ENCODE measurements at places on chromosomes 3 and 15.

DNA sequence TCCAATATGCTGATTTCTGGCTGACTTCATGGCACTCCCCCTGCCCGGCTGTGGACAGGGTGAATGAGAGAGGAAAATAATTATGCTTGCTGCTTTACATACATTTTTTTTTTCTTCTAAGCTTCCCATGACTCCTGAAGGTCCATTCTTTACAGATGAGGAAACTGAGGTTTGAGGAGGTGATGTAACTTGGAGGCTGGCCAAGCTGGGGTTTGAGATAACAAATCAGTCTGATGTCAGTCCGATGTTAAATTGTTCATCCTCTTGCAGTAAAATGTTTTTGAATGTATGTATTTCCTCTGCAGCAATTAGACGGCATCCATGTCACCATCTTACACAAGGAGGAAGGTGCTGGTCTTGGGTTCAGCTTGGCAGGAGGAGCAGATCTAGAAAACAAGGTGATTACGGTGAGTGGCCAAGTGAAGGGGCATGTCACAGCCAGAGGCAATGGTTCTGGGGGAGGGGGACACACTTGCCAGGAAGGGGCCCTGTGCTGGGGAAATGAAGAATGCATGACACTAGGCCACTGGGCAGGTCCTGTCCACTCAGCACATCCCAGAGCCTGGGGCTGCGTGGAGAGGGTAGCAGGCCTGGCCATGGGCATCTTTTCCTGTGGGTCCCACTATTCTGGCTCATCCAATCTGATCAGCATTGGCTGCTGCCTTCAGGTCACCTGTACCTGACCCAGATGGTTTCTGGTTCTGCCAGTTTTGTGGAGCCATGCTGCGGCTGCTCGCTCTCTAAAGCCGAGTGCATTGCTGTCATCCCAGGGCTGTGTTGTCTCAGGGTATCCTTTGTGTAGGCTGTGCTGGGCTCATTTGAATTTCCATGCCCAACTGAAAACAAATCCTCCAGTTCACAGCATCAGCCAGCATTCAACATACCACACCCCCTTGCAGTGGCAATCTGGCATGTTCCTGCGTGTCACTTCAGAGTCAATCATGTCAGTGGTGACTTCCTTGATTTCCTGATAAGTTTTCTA, 20.4 kb downstream of the STARD5 start:
- no peak for DNase-seq

- DNase-seq, result peak; percentile 71
Measured at GRCh38 chr3:197736010-197736490, 654 bp downstream of the RUBCN start.

DNA sequence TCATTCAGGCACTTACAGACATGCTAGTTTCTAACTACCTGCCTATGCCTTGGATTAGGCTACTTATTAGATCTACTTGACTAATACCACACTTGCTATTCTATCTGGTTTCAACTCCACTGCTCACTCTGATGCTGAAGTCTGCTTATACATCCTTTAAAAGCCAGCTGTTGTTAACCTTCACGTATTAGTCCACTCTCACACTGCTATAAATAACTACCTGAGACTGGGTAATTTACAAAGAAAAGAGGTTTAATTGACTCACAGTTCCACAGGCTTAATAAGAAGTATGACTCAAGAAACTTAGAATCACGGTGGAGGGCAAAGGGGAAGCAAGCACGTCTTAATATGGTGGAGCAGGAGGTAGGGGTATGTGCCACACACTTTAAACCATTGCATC, 47.7 kb upstream of the ANKRD28 start:
- no peak for DNase-seq

DNA sequence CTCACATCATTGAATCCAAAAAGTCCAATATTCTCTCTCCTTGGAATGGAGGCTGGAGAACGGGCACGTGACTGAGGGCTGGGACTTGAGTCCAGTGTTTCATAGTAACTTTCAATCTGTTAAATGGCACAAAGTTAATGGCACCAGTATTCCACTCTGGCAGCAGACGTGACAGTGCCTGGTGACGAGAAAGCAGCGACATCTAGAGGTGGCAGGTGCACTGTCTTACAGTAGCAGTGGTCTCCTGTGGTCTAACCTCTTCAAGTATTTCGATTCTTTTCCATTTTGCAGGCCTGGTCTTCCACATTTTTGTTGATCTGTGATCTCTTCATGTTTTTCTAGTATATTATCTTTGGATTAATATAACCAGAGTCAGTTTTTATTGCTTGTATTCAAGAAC, 107.1 kb downstream of the OXSM start:
- no peak for DNase-seq

GRCh38 chr3:128847666-128848370, 31.6 kb upstream of the ACAD9 start:
- DNase-seq, result no peak

DNA sequence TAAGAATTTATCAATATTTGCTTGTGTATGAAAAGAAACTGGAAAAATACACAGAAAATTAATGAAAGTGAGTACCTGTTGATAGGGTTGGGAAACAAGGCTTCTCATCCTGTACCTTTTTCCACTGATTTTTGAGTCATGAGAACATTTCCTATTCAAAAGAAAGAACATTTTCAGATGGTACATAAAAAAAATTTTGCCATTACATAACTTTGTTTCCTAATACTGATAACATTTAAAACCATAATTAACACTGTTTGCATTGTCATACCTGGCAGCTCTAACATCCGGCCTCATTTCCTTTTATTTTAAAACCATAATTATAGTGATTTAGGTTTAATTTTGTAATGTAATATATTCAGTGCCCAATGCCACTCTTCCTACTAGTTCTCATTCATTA, 11.7 kb downstream of the NKTR start:
- no peak for DNase-seq

GRCh38 chr3:137020315-137020714, 62.5 kb downstream of the IL20RB start:
- DNase-seq, result no peak

GRCh38 chr3:124800076-124800475, 69.8 kb downstream of the UMPS start:
- DNase-seq, result no peak

GRCh38 chr3:78506061-78506460, 1261.7 kb downstream of the ROBO1 start:
- no peak for DNase-seq

- DNase-seq, result no peak
Measured at GRCh38 chr3:150148227-150148626, 177.5 kb upstream of the PFN2 start.

Measured in suppressor macrophage treated with lipopolysaccharide for 1 hour (primary cell).